ENCODE measurements at places on chromosomes 2 and 18.

DNA sequence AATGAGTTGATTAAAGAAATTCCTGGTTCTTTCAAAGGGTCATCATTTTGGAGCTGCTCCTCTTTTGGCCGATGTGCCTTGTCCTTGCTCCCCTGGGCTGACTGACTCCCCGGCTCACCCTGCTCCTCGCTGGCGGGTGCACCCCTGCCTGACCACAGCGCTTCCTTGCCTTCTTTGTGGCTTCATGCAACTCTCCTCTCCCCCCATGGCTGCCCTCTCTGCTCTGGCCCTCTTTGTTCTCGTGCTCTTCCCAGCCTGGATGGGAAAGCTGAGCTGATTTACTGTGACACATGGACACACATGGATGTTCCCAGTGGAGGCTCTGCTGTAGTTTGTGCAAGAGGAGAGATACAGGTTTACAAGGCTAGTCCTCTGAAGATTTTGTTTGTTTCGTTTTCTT, 234.6 kb downstream of the HAUS1 start:
- no peak for DNase-seq

DNA sequence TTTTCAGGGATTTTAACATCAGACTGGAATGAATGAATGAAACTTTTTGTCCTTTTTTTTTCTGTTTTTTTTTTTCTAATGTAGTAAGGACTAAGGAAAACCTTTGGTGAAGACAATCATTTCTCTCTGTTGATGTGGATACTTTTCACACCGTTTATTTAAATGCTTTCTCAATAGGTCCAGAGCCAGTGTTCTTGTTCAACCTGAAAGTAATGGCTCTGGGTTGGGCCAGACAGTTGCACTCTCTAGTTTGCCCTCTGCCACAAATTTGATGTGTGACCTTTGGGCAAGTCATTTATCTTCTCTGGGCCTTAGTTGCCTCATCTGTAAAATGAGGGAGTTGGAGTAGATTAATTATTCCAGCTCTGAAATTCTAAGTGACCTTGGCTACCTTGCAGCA, 53.4 kb downstream of the SMAD4 start:
- DNase-seq = no peak

- no peak for DNase-seq
These were observed 29.0 kb downstream of the SERPINB5 start for GRCh38 chr18:63505566-63506335.

GRCh38 chr2:46656640-46657039, 177.3 kb downstream of the TMEM247 start:
- no peak for DNase-seq

DNA sequence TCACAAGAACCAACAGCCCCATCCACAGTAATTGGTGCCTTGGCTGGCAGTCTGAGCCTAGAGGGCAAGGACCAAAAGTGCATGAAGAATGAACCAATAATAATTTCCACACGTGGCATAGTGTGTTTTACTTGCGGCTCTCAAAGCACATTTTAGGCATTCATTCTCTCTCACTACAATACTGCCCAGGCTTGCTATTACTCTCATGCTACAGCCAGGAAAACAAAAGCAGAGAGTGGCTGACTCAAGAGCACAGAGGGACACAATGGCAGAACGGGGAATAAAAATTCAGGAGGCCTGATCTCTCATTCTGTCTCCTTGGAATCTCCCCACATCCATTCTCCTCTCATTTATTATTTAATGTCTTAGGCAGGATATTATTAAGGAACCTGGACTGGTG, 57.0 kb upstream of the NOL4 start:
- DNase-seq = no peak

DNA sequence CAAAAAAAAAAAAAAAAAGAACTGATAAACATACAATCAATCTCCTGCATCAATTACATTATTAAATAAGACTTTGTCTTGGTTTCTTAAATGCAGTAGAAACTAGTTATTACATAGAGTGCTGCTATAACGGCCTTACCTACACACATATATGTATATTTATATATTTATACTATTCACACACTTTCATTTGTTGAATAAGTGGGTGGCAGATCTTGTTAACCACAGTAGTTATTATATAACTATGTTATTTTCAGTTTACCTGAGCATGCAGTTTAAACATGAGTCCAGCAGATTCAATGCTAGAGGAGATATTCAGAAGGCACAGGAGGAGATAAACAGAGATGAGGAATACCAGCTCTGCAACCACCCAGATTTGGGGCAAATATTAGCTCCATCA, 81.5 kb upstream of the CD226 start:
- DNase-seq = no peak

DNA sequence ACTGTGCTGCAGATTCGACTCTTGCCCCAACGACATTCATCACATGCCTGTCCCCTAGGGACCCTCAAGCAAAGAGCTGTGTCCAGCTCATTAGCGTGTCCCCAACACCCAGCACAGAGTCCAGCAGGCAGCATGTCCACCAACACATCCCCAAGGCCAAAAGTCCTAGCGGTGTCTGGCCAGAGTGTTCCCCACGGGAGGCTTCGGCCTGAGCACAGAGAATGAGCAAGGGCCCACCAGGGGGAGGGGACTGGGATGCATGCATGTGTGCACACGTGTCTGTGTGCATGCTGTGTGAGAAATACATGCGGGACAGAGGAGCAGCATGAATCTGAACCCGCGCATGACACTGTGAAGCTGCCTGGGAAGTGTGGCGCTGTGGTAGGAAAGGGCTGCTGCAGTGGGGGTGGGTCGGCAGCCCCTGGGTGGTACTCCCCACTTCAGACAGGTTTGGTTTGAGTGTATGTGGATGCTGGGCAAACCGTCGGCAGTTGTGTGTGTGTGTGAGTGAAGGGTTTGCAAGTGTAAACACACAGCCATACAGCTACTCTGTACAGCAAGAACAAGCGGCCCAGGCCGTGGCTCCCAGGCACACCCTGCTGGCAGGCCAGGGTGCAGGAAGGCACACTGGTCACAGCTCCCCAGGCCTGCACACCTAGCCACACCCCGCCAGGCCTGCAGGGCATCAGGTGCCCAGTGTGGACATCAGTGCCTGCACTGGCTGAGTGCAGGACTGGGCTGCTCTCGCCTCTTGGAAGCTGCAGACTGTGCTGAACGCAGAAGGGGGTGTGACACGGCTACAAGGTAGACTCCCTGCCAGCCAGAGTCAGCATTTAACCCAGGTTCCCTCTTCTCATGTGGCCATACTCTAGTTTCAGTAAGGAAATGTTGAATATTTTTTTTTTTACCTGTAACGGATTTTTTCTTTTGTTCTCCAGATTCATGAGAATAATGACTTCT, 19.5 kb upstream of the HES6 start:
- DNase-seq = no peak

- no peak for DNase-seq
These were observed 27.7 kb downstream of the ADRA2B start for GRCh38 chr2:96088340-96089335.

- no peak for DNase-seq
These were observed 468.3 kb downstream of the EIPR1 start for GRCh38 chr2:2909086-2910035.

- no peak for DNase-seq
These were observed 137.4 kb downstream of the NFATC1 start for GRCh38 chr18:79533146-79533545.

GRCh38 chr2:39724828-39725144, 54.3 kb downstream of the THUMPD2 start:
- no peak for DNase-seq

GRCh38 chr2:86011449-86011941, 94.2 kb downstream of the POLR1A start:
- DNase-seq = no peak

DNA sequence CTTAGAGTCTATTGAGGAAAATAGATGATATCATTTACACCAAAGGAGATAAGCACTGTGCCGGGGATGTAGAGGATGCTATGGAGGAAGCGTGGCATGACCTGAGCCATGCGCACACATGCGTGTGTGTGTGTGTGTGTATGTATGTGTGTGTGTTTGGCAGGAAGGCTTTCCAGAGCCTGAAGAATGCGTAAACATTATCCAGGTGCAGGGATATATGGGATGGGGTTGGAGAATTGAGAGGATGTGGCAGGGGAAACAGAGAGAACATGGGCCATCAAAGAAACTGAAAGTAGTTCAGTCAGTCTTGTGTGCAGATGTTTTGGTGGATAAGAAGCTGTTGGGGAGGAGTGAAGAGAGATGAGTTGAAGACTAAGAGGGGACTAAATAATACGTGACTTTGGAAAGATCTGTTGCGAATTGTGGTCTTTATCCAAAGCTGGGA, 9.3 kb upstream of the STAT1 start:
- DNase-seq = no peak

DNA sequence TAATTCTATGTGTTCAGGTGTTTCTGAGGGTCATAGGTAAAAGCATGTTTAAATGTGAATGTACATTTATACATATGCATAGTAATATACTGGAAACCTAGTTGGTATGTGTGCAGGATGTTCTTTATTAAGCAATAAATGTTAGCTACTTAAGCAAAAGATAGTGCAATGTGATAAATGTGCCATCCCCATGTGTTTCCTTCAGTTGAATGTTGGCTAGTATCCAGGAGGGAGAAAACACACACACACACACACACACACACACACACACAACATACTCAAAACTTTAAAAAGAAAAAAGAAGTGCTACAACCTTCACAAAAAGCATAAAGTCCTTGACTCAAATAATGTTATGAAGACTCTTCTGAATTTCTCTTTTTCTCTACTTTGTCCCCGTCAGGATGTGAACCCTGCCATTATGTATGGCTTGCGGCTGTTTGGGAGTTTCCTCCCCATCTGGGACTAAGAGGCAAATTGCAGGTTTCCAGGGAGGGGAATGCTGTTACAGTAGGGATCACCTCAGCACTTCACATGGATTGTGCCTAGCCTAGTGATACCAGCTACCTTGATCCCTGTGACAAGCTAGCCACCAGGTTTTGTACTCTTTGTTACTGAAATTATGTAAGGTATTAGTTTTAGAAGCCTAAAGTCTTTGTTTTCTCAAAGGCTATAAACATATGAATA, 82.6 kb downstream of the IKZF2 start:
- DNase-seq = no peak

Data from Ammon's horn (tissue), 1 donor.